ENCODE measurements at places on chromosomes 2 and 18.

GRCh38 chr2:182101263-182101662, 115.6 kb downstream of the PPP1R1C start:
- DNase-seq = no peak

- DNase-seq = no peak
Observed at GRCh38 chr2:202161151-202161835, 77.1 kb downstream of the SUMO1 start.

- DNase-seq = no peak
Observed at GRCh38 chr2:43001787-43002468, 209.5 kb upstream of the HAAO start.

DNA sequence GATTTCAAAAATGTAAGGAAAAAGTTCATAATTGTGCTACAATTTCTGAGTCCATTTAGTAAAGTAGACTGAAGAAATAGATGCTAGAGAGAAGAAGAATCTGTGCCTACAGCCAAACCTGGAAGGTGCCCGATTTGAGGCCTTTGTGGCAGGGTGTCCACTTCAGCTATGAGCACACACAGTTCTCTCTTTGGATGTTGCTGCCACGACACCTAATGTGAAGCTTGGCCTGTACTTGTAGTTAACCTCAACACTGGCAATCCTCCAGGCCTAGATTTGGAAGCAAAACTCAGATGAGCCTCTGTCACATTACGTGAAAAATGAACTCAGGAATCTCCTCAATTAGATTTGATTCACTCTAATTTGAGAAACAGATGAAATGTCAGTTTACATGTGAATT, 90.1 kb upstream of the LRP1B start:
- DNase-seq = no peak

GRCh38 chr2:25421820-25422411, 80.2 kb upstream of the DNMT3A start:
- DNase-seq = no peak

DNA sequence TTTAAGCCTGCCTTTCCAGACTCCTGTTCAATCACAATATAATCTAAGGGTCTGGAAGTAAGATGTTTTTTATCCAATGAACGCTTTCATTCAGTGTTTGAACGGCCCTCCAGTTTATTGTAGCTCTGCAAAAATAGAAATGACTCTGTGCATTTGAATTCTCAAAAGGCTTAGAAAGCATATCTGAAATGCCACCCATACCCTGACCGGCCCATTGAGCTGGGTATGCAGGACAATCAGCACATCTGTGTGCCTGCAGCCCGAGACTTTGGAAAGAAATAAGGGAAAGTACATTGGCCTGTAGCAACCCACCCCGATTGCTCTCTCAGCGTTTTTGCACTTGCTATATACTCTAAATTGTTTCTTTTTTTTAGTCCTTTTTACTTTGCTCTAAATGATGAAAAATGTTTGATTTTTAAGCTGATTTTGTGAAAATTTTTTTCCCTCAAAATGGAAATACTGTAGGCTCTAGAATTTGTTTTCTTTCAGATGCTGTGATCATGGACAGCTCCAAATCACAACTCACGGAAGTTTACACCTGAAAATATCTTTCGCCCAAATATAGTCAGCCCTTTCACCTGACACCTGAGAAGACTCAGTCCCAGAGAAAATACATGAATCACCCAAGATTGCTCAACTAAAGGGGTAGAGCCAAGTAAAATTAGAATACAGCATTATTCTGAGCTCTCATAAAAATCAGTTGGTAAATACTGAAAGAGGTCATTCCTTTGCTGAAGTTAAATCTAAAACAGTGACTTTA, 194.5 kb upstream of the SIX3 start:
- no peak for DNase-seq

DNA sequence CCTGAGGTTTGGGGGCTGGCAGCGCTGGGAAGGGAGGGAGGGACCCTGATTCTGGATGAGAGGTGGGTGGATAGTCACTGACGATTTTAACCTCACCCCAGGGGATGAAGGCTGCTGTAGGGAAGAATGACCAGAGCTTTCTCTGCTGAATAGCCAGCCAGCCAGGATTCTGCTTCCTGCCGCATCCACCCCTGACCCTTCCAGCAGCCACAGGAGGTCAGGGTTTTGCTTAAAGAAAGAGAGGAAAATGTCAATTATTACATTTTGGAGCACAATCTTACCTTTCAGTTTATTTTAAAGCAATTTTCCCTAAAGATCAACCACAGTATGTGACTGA, 217.7 kb downstream of the GBX2 start:
- DNase-seq = no peak

- peak; percentile 88 for DNase-seq
Observed at GRCh38 chr2:50546790-50547189, 485.1 kb downstream of the NRXN1 start.

GRCh38 chr2:210752532-210752931, 196.1 kb downstream of the CPS1 start:
- no peak for DNase-seq

GRCh38 chr18:78073275-78073674, 823.6 kb downstream of the GALR1 start:
- DNase-seq = no peak

DNA sequence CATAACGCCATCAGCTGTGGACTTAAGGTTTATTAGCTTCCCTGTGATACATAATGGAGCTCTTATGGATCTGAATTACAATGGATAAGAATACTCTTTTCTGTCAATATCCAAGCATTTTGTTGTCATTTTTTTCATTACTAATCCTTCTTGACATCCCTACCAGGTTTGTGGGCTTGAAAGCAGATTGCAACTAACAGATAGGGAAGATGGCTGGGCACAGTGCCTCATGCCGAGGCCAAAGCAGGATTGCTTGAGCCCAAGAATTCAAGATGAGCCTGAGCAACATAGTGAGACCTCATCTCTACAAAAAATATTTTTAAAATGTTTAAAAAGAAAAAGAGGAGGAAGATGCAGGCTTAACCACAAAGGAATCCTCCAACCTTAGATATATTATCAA, 42.4 kb downstream of the ASXL2 start:
- no peak for DNase-seq

DNA sequence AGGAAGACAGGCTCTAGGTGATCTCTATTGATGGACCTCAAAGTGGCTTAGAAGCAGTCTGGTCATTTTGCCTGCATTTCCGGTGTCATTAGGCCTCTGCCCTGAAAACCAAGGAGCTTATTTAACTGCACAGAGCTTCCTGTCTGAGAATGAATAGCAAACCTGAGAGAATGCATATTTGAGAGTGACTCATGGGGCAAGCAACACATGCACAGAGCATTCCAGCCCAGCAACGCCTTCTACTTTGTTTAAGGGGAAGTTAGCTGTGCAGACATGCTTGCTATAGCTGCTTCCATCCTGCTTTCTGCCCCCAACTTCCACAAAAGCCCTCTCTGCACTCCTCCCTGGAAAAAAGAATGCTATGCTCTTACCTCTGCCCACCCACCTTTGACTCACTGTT, 232.8 kb downstream of the GRB14 start:
- no peak for DNase-seq

DNA sequence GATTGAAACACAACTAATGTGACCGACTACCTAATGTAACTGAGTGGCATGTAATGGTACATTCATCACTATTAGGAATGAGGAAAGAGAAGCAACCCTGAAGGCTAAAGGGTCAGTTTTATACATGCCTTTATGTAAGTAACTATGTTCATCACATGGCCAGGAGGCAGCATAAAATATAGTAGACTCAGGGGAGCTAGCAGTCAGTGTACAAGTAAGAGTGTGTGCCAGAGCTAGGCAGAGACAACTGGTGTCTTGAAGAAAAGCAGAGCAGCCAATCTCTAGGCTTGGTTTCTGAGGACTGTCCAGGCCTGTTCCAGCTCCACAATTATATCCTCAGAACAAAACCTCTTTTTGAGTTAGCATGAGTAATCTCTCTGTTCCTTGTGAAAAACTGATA, 18.1 kb downstream of the SMAD2 start:
- DNase-seq = no peak

DNA sequence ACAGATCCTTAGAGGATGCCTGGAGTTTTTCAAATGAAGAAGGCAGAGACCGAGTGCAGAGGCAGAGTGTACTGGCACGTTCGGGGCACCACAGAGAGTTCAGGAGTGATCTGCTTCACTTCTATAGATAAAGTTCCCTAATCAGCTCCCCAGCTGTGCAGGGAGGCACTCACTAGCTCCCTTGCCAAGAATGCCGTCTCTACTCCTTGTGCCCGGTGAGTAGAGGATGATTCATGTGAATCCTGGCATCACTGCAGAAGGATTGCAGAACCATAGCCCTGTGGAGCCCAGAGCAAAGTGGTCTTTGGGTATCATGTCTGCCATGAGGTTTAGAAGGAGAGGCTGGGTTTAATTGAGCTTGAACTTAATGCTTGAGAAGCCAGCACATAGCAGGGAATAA, 510.1 kb upstream of the RAB6C start:
- no peak for DNase-seq

Data from NCI-H1436 (cell line).